Activated naive CD8-positive, alpha-beta T cell treated with anti-CD3 and anti-CD28 coated beads, Interleukin-2, amount 50 U/mL, for 24 hours (primary cell): ENCODE measurements at places on chromosomes 7 and 10.

GRCh38 chr10:30639946-30640786 lies 10.6 kb upstream of the LYZL2 start:
- peak; percentile 15 for DNase-seq

DNA sequence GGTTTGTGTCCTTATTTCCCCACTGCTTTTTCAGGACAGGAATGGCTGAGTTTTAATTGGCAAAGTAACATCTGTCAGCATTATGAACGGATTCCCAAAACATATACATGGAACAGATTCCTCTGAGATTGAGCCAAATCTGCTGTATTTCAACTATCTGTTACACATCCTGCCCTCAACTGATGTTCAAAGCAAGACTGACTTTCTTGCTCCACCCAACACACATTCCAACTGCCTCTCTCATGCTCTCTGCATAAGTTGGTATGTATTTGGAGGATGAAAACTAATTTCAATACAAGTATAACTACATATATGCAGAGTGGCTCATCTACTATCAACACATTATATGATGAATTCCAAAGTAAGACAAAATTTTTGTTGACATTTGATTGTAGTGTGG lies 342.2 kb downstream of the GATA3 start:
- DNase-seq, result no peak

DNA sequence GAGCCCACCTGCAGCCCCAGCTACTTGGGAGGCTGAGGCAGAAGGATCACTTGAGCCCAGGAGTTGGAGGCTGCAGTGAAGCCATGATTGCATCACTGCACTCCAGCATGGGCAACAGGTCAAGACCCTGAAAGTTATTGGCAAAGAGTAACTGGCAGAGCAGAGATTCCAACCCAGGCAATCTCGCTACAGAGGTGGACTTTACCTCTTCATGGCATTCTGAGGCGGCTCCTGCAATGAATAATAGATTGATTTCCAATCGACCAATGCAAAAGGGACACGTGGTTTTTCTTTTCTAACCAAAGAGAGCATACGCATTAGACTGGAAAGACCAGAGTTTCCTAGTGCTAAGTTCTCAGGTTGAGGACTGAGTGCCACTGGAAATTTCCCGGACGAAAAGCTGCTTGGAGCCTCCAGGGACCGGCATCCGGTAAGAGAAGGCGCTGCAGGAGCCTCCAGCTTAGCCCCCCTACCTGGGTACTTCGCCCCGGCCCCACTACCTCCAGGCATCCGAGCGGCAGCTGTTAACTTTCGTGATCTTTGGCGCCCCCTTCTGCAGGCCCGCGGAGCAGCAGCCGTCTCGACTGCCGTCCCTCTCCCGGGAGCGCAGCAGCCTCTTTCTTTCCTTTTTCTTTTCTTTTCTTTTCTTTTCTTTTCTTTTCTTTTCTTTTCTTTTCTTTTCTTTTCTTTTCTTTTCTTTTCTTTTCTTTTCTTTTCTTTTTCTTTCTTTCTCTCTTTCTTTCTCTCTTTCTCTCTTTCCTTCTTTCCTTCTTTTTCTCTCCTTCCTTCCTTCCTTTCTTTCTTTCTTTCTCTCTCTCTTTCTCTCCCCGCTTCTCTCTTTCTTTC lies 4.1 kb downstream of the MBLAC1 start:
- DNase-seq, result peak; percentile 92

- no peak for DNase-seq
These were observed 5.8 kb downstream of the IKZF1 start for GRCh38 chr7:50310361-50310760.

DNA sequence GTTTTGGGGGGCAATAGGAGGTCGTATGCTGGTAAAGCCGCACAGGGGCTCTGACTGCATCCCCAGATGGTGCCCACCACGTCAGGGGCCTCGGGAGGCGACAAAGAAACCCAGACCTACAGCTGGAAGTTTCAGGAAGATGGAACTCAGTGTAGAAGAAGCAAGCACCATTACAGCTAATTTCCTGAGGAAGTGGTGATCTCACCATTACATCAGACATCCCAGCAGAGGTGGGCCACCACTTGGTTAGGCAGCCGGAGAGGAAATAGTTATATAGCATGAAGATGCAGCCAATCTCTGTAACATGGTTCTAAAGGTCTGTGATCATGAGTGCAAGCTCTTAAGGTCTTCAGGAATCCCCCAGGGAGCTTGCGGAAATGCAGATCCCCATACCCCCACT lies 127.3 kb upstream of the PCBD1 start:
- no peak for DNase-seq
